ENCODE measurements at places on chromosomes 2 and 18.

DNA sequence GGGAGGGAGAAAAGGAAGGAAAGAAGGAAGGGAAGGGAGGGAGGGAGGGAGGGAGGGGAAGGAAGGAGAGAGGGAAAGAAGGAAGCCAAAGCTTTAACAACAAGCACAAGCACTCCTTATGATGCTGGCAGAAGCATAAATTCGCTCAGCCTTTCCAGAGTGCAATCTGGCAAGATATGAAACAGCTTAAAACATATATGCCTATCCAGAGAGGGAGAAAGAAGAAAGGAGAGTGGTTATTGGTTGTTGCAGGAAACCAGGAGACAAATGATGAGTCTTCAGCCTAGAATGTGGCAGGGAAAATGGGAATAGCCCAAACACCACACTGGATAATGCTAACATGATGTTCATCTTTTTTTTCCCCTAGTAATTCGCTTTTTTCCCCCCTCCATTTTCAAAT, 64.0 kb downstream of the STPG4 start:
- H3K27ac ChIP-seq: no peak overlapping the region
- no peaks in the 10 kb centered on the region for H3K36me3 ChIP-seq
- H3K27me3 ChIP-seq: peaks cover 3% of the 10 kb centered on the region
- DNase-seq: no peak
- H3K4me1 ChIP-seq: no peaks in the 10 kb centered on the region
- H3K4me3 ChIP-seq: no peak overlapping the region

- no peak overlapping the region for H3K4me3 ChIP-seq
- H3K36me3 ChIP-seq: no peaks in the 10 kb centered on the region
- H3K27me3 ChIP-seq: no peaks in the 10 kb centered on the region
- H3K4me1 ChIP-seq: no peaks in the 10 kb centered on the region
Observed at GRCh38 chr18:39519741-39520140, 1954.1 kb upstream of the CELF4 start.

DNA sequence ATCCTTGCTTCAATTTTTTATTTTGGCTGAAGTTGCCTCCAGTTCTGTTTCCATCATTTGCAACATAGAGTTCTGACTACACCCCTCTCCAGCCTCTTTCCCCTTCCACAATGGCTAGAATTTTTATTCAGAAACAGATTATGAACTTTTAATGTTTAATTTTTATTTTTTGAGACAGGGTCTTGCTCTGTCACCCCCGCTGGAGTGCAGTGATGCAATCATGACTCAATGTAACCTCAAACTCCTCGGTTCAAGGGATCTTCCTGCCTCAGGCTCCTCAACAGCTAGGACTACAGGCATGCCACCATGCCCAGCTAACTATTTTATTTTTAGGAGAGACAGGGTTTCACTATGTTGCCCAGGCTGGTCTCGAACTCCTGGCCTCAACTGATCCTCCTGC, 2.8 kb downstream of the NTSR2 start:
- DNase-seq: no peak
- H3K4me1 ChIP-seq: no peaks in the 10 kb centered on the region
- no peak overlapping the region for H3K4me3 ChIP-seq
- no peak overlapping the region for H3K27ac ChIP-seq
- peaks cover 16% of the 10 kb centered on the region for H3K27me3 ChIP-seq

GRCh38 chr2:240890691-240891090, 5.3 kb downstream of the MAB21L4 start:
- no peaks in the 10 kb centered on the region for H3K27me3 ChIP-seq
- H3K27ac ChIP-seq: no peak overlapping the region
- peaks cover 1% of the 10 kb centered on the region for H3K4me1 ChIP-seq
- no peaks in the 10 kb centered on the region for H3K36me3 ChIP-seq
- DNase-seq: no peak

DNA sequence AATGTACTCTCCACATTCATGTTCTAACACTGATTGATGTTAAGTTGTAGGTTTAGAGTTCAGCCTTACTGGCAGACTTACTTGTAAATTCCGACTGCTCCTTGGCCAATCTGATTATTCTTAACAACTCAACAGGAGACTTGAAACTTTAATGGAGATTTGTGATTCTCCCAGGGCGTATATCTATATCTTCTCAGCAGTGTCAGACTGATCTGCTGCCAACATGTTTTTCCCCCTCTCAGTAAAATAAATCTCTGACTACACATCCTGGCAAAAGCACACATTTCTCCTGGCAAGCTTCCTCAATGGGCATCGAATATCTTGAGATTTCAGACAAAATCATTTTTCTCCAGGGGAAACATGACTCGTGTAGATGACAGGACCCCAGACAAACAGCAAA, 1041.2 kb downstream of the DPP10 start:
- no peaks in the 10 kb centered on the region for H3K36me3 ChIP-seq
- H3K4me3 ChIP-seq: no peak overlapping the region
- no peak overlapping the region for H3K27ac ChIP-seq
- no peaks in the 10 kb centered on the region for H3K27me3 ChIP-seq
- DNase-seq: no peak

- H3K27ac ChIP-seq: no peak overlapping the region
- H3K4me3 ChIP-seq: no peak overlapping the region
- peaks cover 62% of the 10 kb centered on the region for H3K27me3 ChIP-seq
- no peaks in the 10 kb centered on the region for H3K36me3 ChIP-seq
- peak; percentile 25 for DNase-seq
Observed at GRCh38 chr2:36355890-36356297, 316 bp downstream of the CRIM1 start.

GRCh38 chr2:11547912-11548497, 14.2 kb downstream of the GREB1 start:
- H3K27ac ChIP-seq: no peak overlapping the region
- H3K27me3 ChIP-seq: peaks cover 9% of the 10 kb centered on the region
- no peak overlapping the region for H3K4me3 ChIP-seq
- no peak for DNase-seq

GRCh38 chr2:198054299-198054698, 249.9 kb downstream of the PLCL1 start:
- no peak overlapping the region for H3K4me3 ChIP-seq
- H3K36me3 ChIP-seq: no peaks in the 10 kb centered on the region
- peaks cover 5% of the 10 kb centered on the region for H3K27me3 ChIP-seq
- DNase-seq: no peak
- peaks cover 5% of the 10 kb centered on the region for H3K4me1 ChIP-seq

- H3K4me1 ChIP-seq: no peaks in the 10 kb centered on the region
- no peak for DNase-seq
- H3K27me3 ChIP-seq: peaks cover 24% of the 10 kb centered on the region
- H3K36me3 ChIP-seq: no peaks in the 10 kb centered on the region
- no peak overlapping the region for H3K27ac ChIP-seq
- no peak overlapping the region for H3K4me3 ChIP-seq
Observed at GRCh38 chr2:177021706-177022343, 190.8 kb upstream of the HNRNPA3 start.

GRCh38 chr2:39484206-39484605, 47.1 kb upstream of the MAP4K3 start:
- H3K27ac ChIP-seq: no peak overlapping the region
- DNase-seq: no peak
- H3K4me3 ChIP-seq: no peak overlapping the region
- H3K27me3 ChIP-seq: peaks cover 30% of the 10 kb centered on the region

DNA sequence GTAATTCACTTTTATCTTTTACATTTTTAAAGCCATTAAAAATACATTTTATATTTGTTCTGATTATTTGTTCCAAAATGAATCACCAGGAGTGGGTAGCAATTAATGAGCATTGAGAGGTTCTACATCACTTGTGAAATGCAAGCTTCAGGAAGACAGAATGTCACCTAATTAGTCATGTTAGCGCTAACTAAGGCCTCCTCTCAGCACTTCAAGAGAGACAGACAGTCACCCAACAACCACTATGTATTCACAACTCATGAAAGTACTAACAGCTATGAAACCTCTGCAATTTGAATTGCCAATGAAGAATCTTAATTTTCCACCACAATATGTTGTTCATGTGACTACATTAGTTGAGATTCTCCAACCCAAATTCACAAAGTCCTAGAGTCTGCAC, 611.0 kb downstream of the KCNJ3 start:
- no peak overlapping the region for H3K27ac ChIP-seq
- H3K4me1 ChIP-seq: no peaks in the 10 kb centered on the region
- DNase-seq: no peak
- no peak overlapping the region for H3K4me3 ChIP-seq
- no peaks in the 10 kb centered on the region for H3K36me3 ChIP-seq

- H3K36me3 ChIP-seq: no peaks in the 10 kb centered on the region
- DNase-seq: no peak
- peaks cover 12% of the 10 kb centered on the region for H3K4me1 ChIP-seq
- H3K4me3 ChIP-seq: no peak overlapping the region
- no peaks in the 10 kb centered on the region for H3K27me3 ChIP-seq
Observed at GRCh38 chr2:28291811-28292440, 100.7 kb upstream of the FOSL2 start.

GRCh38 chr18:45526114-45526841, 89.0 kb upstream of the SLC14A2 start:
- H3K4me3 ChIP-seq: no peak overlapping the region
- no peaks in the 10 kb centered on the region for H3K27me3 ChIP-seq
- peaks cover 2% of the 10 kb centered on the region for H3K4me1 ChIP-seq
- no peaks in the 10 kb centered on the region for H3K36me3 ChIP-seq
- DNase-seq: no peak

DNA sequence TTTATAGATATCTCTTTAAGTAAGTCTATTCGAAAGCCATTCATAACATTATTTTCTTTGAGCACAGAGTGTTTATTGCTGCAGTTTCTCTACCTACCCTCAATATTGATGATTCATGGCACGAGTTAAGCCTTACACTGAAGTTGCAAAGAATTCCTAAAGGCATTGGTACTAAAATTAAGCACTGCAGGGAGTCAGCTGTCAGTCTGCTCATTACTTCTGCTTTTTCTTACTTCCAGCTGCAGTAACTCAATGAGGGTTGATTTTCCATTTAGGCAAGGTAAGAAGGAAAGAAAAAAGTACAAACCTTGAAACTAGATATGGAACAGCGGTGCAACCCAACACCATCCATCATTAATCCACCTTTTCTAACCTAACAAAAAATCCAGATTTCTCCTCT, 65.2 kb downstream of the RNF152 start:
- DNase-seq: no peak
- H3K27me3 ChIP-seq: peaks cover 26% of the 10 kb centered on the region

DNA sequence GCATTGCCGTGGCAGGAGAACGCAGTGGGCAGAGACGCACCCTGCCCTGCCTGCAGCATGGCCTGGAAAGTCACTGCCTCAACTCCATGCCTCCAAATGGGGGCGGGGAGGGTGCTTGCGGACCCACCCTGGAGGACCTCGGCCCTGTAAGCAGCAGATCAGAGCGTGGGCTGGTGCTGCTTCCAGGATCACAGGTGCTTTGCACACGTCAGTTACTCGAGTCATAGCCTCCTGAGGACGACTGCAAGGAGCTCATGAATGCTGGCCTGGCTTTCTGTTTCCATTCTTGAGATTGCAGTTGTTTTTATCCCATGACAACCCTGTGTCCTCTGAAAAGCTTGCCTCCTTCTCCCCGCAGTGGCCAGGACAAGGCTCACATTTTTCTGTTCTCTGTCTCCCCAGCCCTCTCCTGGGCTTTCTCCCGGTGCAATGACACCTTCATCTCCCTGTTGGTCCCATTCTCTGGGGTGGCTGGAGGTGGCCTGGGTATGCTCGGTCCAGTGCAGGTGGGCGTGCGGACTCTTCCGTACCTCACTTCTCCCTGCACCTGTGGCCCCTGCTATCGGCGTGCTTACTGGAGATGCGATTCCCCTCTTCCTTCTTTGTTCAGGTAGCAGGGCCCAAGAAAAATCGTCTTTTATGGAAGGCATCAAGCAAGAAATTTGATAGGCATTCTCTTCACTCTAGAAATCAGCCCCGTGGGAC, 208.0 kb downstream of the GBX2 start:
- peaks cover 14% of the 10 kb centered on the region for H3K27me3 ChIP-seq
- no peaks in the 10 kb centered on the region for H3K4me1 ChIP-seq
- no peak overlapping the region for H3K4me3 ChIP-seq
- no peak overlapping the region for H3K27ac ChIP-seq

DNA sequence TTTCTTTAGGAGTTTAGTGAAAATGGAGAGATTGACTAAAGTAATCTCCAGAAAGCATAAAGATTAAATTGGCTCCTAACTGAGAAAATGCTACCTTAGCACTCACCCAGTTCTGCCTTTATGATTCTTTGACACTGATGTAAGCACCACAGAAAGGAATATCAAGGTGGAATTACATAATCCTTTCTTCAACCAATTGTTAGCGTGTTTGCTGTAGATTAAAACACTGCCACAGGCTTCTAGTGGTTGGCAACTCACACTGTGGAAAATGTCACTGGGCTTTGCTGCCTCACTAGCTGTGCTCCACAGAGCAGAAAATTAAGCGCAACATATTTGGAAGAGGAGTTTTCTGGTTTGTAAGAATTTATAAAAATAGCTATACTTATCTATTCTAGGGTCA, 104.1 kb downstream of the DLGAP1 start:
- no peak overlapping the region for H3K4me3 ChIP-seq
- no peaks in the 10 kb centered on the region for H3K4me1 ChIP-seq
- no peaks in the 10 kb centered on the region for H3K27me3 ChIP-seq
- H3K36me3 ChIP-seq: no peaks in the 10 kb centered on the region
- no peak overlapping the region for H3K27ac ChIP-seq
- no peak for DNase-seq

GRCh38 chr2:217097346-217097745, 237.5 kb upstream of the TNP1 start:
- no peaks in the 10 kb centered on the region for H3K36me3 ChIP-seq

DNA sequence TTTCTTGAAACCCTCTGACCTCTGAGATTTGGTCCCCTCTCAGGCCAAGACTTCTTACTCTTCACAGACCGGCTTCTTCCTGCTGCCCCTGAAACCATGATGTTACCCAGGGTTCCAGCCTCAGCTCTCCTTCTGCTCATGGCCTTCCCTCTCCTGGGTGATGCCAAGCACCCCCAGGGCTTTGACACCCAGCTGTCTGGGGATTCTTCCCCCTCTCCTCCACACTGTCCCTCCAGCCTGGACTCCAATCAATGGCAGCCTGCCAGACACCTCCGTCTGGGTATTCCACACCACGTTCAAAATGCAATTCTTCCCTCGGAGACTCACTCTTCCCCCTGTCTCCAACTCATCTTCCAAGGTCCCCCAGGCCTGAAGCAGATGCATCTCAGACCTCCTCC, 25.0 kb downstream of the SPP2 start:
- H3K36me3 ChIP-seq: no peaks in the 10 kb centered on the region
- peaks cover 9% of the 10 kb centered on the region for H3K27me3 ChIP-seq
- peaks cover 3% of the 10 kb centered on the region for H3K4me1 ChIP-seq
- no peak overlapping the region for H3K27ac ChIP-seq
- no peak for DNase-seq

Data from activated T-helper 2 cell treated with anti-CD3 and anti-CD28 coated beads, Interferon-gamma antibody, Interleukin-2, Interleukin-4, amounts not matched to agents 10 μg/mL and 5 μg/mL and 100 μg/mL, durations not matched to agents 14 hours and 24 hours and 36 hours (primary cell).